ENCODE measurements at places on chromosomes 7 and 10.

DNA sequence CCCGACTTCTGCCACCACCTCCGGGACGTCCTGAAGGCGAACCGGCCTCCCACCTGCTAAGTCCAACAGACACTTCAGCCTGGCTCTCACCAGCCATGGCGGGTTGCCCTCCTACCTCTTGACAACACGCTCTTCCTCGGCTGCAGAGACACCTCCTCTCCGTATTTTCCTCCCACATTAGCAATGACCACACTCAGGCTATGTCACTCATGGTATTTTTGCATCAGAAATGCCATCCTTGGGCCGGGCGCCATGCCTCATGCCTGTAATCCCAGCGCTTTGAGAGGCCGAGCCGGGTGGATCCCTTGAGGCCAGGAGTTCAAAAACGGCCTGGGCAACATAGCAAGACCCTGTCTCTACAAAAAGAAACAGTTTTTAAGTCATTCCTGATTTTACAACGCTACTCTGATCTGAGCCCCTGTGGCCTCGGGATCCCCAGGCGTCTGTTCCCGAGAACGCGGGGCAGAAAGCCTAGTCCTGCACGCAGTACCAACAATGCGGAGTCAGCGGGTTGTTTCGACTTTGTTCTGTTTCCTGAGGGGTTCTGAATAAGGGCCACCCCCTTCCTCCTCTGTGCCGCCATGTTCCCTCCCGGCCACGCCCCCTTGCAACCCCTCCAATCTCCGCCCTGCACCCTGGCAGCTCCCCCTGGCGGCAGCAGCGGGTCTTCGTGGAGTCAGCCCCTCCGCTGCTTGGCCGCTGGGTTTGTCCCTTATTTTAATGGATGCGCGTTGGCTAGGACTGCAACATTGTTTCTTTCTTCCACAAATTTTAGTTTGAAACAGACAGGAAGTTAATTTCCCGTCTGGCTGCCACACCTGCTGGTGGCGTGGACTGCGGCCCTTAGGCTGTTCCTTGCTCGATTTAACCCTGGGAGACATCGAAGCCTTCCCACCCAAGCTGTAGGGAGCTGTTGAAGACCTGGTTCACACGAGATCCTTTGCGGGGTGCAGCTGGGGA lies 9.7 kb upstream of the ZFAND2A start:
- peak; percentile 96 for DNase-seq

DNA sequence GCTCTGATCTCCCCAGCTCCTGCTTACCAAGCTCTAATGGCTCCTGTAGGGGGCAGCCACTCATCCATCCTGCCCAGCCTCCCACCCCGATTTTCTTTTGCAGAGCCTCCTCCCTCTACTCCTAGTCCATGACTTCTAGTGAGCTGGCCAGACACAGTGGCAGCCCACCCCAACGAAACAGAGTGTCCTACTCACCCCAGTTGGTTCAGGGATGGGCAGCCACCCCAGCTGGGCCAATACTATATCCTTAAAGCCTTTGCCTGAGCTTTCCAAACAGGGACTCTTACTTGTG lies 77.1 kb downstream of the GRID1 start:
- no peak for DNase-seq

DNA sequence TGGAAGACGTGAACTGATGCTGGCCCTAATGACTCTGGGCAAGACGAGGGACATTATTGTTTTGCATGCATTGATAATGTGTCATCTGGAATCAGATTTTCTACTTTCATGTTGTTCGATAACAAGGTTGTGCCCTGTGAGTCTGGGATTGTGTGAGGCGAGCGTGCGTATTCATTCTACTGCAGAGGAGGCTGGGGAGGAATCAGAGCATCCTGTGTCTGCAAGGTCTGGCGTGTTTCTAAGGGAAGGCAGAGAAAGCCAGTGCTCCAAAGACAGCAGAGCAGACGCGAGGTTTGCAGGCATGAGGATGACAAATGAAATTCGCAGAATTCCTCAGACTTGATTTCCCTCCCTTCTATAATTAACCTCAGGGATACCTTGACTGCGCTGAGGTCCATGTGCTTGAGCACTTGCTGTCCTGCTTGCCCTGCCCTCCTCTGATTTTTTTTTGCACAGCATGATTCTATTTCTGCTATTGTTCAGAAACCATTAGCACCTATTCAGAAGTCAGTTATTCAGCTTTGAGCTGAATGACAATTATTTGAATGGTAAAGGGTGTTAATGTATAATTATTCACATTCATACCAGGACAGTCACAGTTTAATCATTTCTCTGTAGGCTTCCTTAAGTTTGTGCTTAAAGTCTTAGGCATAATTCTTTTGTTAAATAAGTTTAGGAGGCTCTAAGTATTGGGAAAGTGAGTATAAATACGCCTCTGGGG lies 233.6 kb downstream of the EBF3 start:
- DNase-seq: no peak

GRCh38 chr10:29949411-29950011 lies 109.9 kb downstream of the JCAD start:
- no peak for DNase-seq

GRCh38 chr10:99431190-99431760 lies 851 bp upstream of the GOT1 start:
- DNase-seq: no peak

DNA sequence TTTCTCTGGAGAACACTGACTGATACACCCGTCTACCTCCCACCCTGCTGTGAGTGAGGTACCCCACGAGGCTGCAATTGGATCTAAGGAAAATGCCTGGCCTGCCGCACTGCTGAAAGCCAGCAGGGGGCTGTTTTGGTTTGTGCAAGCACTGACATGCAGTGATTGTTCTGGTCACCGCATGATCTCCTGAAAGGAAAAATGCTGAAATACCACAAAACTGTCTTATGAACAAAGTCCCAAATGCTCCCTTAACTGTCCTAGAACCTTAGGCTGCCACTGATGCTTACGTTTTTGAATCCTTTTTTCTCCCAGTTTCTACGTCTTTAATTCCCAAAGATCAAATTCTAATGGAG lies 132.7 kb downstream of the JCAD start:
- no peak for DNase-seq
